ENCODE measurements at places on chromosomes 3 and 15.

DNA sequence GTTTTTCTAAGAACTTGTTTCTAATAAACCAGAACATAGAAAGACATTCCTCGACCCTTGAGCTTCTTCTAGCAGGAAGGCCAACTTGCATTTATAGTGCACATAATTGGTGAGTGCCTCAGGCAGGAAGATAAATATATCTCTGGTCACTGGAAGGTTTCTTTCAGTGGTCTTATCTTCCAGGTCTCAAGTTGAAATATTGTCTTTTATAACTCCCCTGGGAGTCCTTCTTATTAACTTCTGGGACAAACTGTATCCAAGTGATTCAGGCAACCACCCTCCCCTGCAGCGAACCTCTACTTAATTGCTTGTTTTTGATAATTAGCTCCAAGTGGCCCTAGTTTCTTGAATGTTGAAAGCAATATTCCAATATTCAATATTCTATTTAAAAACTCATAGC, 346.8 kb upstream of the GOLIM4 start:
- DNase-seq, result no peak

DNA sequence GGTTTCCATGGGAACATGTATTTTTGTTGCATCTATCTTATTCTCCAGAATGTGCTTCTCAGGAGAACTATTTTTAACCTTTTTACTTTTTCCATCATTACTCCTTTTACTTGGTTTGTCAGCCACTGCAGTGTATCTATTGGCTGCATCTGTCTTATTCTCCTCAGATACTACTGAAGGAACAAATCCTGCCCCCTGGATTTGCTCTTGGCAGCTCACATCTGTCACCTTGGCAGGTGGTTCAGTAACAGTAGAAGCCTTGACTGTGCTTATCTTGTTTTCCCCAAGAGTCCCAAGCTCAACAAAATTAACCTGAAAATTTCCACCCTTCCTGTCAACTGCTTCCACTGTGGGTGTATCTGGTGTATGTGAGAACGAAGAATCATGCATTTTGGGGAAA, 106.0 kb downstream of the MAP4 start:
- no peak for DNase-seq

DNA sequence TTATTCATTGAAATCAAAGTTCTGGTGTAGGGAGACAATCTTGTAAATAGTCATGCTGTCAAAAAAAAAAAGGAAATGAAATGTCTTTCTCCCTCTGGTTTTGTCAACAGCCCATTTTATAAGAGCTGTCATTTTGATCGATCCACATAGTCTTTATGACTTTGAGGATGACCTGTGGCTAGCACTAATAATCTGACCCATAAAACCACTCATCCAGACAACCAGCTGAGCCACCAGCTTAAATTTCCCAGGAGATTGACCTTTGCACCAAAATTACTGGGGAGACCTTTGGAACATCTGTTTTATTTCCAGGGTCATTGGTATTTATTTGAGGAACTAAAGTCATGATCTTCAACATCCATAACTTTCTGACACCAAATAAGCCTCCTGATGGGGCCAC, 98.5 kb upstream of the MME start:
- DNase-seq, result no peak

DNA sequence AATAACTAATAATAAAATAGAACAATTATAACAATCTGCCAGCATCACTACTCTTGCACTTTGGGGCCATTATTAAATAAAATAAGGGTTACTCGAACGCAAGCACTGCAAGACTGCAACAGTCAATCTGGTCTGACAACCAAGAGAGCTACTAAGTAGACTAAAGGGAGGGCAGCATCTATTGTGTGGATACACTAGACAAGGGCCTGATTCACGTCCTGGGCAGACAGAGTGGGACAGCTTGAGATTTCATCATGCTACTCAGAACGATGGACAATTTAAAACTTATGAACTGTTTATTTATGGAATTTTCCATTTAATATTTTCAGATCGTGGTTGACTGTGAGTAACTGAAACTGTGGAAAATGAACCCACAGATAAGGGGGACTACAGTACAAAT, 39.5 kb downstream of the TNIK start:
- DNase-seq, result no peak

DNA sequence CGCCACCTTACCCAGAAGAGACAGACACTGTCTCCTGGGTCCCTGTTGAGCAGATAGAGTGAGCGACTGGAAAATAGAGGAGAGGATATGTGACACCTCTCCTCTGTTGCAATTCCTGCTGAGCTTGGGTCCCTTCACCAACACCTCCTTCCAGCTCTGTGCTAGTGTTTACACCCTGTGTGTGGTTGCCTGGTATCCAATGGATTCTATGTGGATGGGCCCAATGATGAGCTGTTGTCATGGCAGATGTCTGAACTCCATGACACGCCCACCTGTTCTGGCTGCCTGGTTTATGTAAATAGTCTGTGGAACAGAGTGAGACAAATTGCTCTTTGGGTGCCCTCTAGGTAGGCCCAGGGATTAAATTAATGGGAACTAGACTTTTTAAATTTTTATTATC, 23.7 kb downstream of the RBM5 start:
- DNase-seq, result no peak

DNA sequence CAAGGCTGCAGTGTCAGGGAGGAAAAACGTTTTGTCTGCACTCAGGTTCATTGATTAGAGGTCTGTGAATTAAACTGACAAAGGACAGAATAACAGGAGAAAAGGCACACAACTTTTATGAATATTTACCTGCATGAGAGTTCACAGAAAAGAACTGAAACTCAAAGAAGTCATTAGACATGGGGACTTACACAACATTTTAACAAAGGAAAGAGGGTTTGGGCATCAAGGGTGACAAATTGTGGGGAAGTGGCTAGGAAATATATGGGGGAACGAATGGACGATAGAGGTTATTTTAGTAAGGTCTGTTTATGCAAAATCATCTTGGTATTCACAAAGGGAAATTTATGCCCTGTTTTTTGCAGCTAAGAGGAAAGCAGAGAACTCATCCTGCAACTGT, 65.6 kb upstream of the C15orf39 start:
- no peak for DNase-seq

- DNase-seq, result no peak
These were observed 8.6 kb downstream of the PAK6 start for GRCh38 chr15:40247406-40247971.

DNA sequence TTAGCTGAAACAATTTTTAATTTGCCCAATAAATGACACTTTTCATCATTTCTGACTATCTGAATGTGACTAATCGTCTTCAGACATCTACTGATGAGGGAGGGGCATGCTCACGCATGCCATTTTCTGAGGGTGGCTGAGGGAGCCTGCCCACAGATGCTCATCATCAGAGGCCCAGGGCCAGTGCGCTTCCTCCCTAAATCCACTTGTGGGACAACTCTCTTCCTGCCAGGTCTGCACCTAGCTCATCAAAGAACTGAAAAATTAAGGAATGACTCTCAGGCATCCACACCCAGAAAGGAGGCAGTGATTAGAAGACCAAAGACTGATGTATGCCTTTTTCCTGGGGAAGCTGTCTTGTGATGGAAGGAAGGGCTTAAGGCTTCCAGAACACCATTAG, 22.8 kb downstream of the RTP3 start:
- no peak for DNase-seq

DNA sequence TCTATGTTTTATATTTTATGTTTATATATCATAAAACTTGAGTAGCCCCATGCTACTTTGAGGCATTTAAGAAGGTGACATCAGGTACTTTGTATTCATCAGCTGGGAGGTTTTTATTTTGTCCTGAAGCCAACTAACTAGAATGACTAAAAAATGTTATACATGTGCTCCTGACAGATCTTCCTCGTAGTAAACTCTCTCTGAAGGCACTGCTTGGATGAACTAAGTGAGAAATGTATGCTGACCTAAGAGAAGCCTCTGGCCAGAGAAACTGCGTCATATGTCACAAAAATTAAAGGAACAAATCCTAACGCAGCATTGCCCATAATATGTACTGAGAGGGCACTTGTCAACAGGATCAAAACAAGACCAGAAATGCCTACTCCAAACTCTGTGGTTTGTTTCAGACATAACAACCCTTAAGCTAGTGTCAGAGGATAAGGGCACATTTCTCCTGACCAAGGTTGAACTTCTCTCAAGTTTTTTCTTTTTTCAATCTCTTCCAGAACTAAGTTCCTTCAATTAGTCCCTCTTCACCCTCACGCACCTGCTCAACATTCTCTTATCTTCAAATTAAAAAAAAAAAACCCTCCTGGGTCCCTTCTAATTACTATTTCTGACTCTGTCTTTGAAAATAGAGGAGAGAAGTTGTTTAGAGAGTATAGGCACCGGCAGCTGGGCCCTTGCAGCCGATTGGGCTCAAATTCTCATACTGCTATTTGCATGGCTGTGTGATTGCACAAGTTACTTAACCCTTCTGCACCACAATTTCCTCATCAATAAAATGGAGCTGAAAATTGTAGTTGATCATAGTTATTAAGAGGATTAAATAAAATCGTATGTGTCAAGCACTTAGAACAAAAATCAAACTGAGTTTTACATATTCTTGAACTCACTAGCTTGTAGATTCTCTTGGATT, 159.0 kb downstream of the FRMD5 start:
- no peak for DNase-seq

GRCh38 chr3:46438831-46439230, 25.9 kb downstream of the LTF start:
- DNase-seq, result no peak

- DNase-seq, result no peak
These were observed 4.4 kb upstream of the PLSCR2 start for GRCh38 chr3:146473726-146474125.

GRCh38 chr3:28476194-28476593, 127.6 kb upstream of the AZI2 start:
- DNase-seq, result no peak

DNA sequence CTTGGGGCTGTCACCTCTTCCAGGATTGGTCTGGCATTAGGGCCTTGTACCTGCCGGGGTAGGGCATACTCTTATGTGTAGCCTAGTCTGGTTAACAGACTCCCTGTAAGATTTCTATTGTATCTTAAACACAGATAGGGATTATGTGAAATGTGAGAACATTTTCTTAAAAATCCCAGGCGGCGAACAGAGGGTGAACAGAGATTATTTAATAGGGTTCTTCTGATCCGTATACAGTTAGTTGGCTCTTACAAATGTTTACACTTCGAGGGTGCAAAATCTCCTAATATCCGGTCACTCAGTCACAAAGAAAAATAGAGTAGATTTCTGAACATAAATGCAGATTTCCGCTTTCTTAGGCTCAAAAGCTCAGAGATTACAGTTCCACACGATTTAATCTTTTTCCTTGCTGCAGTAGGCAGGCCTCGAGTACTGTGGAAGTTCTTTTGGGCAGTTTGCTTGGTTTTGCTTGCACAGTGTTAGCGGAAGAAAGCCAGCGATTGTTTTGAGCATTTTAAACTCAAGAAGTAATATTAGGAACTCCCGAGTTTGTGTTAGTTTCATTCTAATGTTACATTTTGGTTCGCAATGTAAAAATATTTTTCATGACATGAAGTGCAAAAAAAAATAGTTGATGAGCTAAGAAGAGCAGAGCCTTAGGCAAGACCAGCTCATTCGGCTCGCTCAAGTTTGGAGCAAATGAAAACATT, 993 bp downstream of the PLCL2 start:
- DNase-seq, result no peak

- DNase-seq, result no peak
These were observed 5.3 kb downstream of the ACVR2B start for GRCh38 chr3:38458796-38459498.
